ENCODE measurements at places on chromosomes 3 and 15.

DNA sequence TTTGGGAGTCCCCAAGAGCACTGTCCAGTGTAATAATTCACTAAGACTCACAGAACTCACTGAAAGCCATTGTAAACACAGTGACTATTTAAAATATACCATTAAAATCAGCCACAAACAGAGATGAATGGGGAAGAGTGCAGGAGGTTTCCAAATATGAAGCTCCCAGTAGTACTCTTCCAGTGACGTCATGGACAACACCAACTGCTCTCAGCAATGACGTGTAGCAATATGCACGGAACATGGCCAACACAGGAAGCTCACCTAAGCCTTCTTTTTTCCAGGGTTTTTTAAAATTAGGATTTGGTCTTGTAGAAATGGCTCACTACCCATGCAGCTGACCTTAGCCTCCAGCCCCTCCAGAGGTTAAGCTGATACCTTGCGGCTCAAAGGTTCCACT lies 1224.1 kb upstream of the CADM2 start:
- DNase-seq: no peak

DNA sequence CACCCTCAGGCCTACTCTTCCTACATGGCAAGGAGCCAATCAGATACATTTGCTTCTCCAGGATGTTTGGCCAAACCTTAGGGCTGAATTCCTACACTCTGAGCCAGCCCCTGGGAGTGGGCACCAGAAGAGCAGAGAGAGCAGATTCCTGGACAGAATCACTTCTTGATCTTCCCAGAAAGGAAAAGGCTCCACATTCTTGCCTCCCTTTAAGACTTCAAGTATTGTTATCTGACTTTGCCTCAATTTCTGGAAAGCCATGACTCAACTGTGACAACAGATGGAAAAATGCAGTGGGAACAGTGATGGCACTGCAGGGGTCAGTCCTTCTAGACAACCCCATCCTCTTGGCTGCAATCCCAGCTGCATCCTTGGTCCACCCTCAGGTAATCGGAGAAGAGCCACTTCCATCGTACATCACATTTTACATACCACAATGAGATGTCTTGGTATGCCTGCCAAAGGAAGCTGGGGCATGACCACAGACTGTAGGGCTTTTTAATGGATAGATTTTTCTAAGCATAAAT lies 21.0 kb downstream of the SLCO2A1 start:
- no peak for DNase-seq

- no peak for DNase-seq
These were observed 39.5 kb upstream of the ZNF385D start for GRCh38 chr3:21790466-21790865.

- DNase-seq: no peak
These were observed 12.1 kb upstream of the WDR5B start for GRCh38 chr3:122427857-122428471.

DNA sequence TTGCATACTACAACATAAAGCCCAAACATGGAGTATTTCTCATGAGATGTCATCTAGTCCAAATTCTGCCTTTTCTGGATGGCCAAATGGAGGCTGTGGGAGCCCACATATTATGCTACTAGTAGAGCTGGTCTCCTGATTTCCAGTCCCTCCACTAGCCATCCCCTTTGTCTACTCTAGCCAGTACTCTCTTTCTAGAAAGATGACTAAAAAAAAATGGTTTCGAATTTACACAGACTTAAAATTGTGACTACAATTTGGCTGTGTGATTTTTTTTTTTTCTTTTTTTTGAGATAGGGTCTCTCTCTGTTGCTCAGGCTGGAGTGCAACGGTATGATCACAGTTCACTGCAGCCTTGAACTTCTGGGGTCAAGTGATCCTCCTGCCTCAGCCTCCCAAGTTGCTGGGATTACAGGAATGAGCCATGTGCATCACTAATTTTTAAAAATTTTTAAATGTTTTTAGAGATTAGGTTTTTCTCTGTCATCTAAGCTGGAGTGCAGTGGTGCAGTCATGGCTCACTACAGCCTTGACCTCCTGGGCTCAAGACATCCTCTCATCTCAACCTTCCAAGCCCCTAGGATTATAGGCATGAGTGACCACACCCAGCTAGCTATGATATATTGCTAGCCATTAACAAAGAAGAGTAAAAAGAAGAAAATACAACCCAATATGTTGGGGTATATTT lies 273.9 kb downstream of the ADAMTSL3 start:
- DNase-seq: no peak

DNA sequence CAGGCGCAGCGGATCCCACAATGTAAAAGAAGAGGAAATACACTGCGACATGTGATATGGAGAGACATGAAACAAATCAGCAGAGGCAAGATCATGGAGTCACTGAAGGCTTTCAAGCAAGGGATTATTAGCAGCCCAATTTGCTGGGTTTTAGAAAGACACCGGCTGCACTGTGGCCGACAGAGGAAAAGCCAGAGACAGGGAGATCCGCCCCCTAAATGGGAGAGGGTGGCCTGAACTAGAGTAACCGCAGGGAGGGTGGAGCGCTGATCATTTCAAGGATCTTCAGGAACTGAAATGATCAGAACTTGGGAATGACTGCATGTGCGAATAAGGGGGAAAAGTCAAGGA lies 612 bp upstream of the C15orf40 start:
- DNase-seq: no peak

GRCh38 chr15:48965972-48966371 lies 2.3 kb upstream of the SHC4 start:
- no peak for DNase-seq

Measured in activated B cell treated with CpG ODN at 0.5 μM for 24 hours (primary cell).